ENCODE measurements at places on chromosomes 3 and 15. TPM values are rescaled to one million over a fixed set of nuclear protein-coding genes. Genes with fewer than 3 reads are reported as not detected.
A peak's percentile ranks its signal among the peaks of the same experiment; 100 is the strongest.

DNA sequence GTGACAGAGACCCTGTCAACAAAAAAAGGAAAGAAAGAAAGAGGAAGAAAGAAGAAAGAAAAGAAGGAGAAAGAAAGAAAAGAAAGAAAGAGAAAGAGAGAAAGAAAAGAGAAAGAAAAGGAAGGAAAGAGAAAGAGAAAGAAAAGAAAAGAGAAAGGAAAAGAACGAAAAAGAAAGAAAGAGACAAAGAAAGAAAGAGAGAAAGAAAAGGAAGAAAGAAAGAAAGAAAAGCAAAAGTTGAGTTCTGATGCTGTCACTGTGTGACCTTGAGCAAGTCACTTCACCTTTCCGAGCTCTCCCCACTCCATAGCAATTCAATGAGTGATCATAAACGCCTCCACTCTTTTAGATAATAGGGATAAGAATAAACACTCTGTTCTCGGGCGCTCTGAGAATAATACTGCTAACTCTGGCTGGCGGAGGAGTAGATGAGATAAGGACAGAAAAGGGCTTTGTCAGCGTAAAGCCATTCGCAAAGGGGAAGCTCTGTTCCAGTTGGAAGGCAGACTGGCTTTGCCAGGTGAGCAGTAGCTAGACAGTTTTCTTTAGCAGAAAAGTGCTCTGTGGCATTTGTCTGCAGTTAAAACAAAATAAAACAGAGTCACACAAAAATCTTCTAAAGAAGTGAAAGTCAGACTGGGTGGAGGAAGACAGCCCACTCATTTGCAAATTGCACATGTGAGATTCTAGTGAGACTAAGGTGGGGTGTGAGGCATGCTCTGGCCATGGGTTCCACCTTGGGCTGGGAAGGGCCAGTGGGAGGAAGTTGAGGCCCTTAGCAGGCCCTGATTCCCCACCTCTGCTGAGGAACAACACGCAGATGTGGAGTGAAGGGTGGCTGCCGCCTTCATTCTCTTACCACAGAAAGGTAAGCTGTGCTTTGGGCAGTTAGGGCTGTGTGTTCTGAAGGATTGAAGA lies 9.6 kb upstream of the FLNB start:
- no peaks in the 10 kb centered on the region for H3K27me3 ChIP-seq
- H3K36me3 ChIP-seq, result no peaks in the 10 kb centered on the region
- no peak overlapping the region for H3K4me3 ChIP-seq
- H3K27ac ChIP-seq, result peak overlapping the region; percentile 57
- peaks cover 23% of the 10 kb centered on the region for H3K4me1 ChIP-seq
- DNase-seq, result no peak

The DIPK2A gene
- total RNA-seq, result 55.1 TPM

The THSD4 gene
- total RNA-seq, result 82.0 TPM

The CACNA1D gene
- 2.8 TPM for total RNA-seq
